NCI-H1436 treated with DMSO at 0.1 percent for 48 hours (cell line): ENCODE measurements at places on chromosomes 12 and 14.

- no peak for DNase-seq
Measured at GRCh38 chr14:41034969-41035368, 571.7 kb upstream of the LRFN5 start.

DNA sequence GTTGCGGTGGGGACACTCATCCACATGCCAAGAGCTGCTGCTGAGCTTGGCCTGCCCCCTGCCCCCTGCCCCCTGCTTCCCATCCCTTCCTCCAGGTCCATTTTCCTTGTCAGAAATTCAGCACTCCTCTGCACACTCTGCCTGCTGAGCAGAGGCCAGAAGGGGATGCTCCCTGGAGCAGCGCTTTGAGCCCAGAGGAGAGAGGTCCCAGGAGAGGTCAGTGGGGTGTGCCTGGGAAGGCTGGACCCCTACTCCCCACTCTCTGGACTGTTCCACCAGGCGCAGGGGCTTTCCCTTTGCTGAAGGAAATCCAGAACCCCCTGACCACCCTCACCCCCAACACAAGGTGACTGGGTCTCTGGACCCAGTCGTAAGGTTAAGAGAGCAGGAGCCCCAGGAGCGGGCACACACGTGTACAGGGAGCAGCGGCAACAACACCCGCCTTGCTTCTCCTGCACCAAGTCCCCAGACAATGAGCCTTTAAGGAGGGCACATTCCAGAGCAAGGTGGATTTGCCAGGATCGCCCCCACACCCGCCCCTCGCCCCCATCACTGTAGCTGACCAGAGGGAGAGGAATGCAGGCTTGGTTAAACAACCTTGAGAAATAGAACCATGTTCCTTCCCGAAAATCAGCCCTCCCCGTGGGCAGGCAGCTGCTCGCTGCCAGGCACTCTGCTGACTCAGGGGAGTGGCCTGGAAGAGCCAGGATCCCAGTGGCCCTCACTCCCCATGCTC is 30.7 kb downstream of the ISCA2 start:
- DNase-seq, result no peak

DNA sequence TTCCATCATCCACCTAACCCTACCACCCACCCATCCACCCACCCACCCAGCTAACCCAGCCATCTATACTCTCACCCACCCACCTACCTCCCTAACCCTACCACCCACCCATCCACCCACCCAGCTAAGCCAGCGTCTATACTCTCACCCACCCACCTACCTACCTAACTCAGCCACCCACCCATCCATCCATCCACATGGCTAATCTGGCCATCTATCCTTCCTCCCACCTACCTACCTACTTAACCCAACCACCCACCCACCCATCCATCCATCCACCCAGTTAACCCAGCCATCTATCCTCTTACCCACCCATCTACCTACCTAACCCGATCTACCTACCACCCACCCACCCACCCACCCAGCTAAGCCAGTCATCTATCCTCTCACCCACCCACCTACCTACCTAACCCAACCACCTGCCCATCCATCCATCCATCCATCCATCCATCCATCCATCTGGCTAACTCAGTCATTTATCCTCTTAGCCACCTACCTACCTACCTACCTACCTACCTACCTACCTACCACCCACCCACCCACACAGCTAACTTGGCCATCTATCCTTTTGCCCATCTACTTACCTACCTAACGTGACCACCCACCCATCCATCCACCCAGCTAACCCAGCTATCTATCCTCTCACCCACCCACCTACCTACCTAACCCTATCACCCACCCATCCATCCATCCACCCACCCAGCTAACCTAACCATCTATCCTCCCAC is 44.1 kb downstream of the RFLNA start:
- no peak for DNase-seq

- DNase-seq, result no peak
Measured at GRCh38 chr14:104876251-104876699, 11.2 kb downstream of the CEP170B start.

DNA sequence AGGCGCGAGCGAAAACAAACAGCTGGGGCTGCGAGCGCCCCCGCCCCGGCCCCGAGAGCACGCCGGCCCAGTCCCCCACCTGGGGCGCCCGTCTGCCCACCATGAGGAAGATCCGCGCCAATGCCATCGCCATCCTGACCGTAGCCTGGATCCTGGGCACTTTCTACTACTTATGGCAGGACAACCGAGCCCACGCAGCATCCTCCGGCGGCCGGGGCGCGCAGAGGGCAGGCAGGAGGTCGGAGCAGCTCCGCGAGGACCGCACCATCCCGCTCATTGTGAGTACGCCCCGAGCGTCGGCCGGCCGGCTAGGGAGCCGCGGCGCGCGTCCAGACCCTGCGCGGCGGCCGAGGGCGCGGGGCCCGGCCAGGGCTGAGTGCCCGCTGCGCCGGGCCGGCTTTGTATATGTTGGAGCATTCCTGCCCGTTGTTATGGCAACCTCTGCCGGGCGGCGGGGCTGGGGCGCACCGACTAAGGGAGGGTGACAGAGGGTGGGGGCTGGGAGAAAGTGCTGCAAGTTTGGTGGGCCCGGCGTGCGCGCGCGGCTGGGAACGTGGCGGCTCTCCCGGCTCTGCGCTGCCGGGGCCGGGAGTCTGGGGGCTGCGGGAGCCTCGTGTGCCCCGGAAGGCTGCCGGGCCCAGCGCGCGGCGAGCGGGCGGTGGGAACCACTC is 367 bp downstream of the GALNT16 start:
- no peak for DNase-seq
